ENCODE measurements at places on chromosomes 2 and 18.

DNA sequence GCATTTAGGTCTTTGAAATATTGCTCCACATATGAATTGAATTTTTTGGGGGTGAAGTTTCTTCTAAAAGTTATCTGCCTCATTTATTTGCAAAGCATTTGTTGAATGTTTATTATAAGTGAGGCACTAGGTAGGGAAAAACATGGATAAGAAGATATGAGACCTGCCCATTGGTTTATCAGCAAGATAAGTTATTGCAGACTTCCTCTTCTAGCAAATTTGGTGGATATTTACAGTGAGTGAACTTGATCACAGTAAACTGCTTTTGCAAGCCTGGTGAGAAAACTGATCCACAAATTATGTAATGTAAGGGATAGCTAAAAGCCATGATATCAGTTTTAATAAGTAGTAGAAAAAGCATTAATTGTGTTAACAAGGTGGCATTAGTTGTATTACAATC lies 364.8 kb downstream of the SOCS6 start:
- DNase-seq = no peak

GRCh38 chr18:21242780-21243401 lies 859 bp downstream of the GREB1L start:
- DNase-seq = no peak

GRCh38 chr2:67156796-67157195 lies 240.3 kb upstream of the ETAA1 start:
- no peak for DNase-seq

GRCh38 chr2:181124497-181124896 lies 144.1 kb downstream of the UBE2E3 start:
- no peak for DNase-seq

- no peak for DNase-seq
Observed at GRCh38 chr2:67656875-67657274, 259.7 kb downstream of the ETAA1 start.

DNA sequence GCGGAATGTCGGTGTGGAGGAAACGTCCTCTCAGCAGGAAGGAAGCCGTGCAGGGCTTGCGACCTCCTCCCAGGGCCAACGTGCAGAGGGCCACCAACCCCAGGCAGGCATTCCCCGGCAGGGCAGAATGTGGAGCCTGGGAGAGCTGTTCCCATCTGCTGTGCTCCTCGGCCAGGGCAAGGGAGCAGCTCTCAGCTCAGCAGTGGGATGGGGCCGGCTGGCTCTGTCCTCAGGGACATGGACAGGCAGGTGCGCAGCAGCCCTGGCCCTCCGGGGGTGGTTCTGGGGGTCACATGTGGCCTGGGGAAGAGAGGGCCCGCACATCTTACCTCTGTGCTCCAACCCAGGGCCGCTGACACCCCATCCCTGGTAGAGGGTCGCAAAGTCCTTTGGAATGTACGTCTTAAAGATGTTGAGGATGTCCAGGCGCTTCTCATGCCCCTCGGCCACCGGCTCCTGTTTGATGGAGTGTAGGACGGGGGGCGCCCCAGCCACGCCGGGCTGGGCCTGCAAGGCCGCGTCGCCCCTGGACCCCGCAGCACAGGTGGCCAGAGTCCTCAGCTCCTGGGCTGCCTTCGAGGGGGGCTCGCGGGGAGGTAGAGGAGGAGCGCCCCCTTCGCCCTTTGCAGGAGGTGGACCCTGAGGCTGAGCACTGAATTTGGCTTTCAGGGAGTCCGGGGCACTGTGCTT lies 116.4 kb downstream of the ZNF516 start:
- no peak for DNase-seq

GRCh38 chr18:22667156-22667555 lies 249.4 kb upstream of the CTAGE1 start:
- no peak for DNase-seq

DNA sequence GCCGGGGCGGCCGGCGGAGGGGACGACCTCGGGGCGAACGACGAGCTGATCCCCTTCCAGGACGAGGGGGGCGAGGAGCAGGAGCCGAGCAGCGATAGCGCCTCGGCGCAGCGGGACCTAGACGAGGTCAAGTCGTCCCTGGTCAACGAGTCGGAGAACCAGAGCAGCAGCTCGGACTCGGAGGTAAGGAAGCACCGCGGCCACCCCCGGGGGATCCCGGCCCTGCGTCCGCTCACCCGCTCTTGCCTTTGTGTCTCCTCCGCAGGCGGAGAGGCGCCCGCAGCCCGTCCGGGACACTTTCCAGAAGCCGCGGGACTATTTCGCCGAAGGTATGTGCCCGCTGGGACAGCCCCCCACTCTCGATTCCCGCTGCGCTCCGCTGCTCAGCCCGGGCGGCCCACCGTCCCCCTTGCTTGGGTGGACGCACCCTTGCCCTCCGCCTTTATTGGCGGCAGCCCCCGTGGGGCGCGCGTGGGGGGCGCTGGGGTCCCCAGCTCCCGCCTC lies 611 bp downstream of the TCF7L1 start:
- no peak for DNase-seq

GRCh38 chr2:127597984-127598380 lies 48.0 kb upstream of the GPR17 start:
- no peak for DNase-seq

- no peak for DNase-seq
Observed at GRCh38 chr18:13482618-13482945, 243.8 kb downstream of the FAM210A start.

GRCh38 chr2:43191947-43192516 lies 34.4 kb downstream of the ZFP36L2 start:
- DNase-seq = no peak

GRCh38 chr2:177348118-177348654 lies 44.4 kb upstream of the AGPS start:
- no peak for DNase-seq

DNA sequence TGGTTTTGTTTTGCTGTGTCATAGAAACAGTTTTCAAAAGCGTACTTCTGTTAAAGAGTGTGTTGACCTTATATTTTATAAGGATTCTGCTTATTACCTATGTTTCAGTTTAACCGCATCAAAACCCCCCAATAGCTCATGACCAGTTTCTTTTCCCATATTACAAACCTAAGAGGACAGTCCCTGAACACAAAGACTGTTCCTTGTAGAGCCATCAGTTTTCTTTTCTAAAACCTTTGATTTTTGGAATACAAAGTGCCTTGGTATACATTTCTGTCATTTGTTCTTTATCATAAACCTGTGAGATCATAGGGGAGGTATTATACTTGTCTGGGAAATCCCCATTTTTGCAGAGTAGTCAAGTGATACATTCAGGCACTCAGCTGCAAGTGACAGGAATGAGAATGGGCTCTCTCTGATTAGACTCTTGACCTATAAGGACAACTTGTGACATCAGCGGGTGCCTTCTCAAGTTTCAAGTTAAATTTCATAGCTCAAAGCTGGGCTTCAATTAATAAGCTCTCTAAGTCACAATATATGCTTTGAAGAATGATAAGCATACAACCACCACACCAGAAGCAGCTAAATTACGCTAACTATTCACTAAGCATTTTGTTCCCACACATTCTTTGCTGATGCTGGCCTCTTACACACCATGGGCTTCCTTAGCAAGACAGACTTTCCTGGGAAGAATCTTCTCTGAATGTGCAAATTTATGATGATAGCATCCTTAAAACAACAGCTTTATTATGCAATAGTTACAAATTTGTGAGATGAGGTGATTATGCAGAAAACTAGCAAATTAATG lies 97.5 kb upstream of the CD302 start:
- no peak for DNase-seq

GRCh38 chr2:169997140-169997887 lies 170.1 kb downstream of the UBR3 start:
- no peak for DNase-seq

DNA sequence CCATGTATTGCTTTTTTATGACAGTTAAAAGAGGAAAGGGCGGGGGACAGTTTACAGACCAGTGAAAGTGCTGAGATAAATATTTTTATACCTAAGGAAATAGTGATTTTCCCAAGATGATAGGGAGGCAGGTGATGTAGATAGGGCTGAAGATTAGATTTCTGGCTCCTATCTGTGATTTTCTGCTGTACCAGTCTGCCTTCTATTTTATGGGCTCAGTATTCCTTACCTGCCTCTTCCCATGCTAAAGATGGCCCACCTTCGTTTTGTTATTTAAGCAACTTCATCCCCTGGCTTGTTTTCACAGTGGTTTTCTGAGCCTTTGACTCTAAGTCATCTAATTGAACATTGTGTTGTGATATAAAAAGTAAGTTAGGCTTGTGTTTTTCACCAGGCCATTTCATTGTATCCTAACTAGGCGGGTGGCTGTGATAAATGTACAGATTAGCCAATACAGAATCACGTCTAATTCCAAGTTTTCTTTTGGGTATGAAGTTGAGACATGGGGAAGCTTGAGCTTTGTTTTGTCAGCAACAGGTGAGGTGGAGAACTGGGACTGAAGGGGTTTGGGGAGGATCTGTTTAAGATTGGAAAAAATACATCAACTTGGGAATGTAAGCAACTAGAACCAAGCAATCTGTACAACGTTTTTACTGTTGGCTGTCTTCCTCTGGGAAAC lies 5.2 kb downstream of the RPL37A start:
- no peak for DNase-seq

GRCh38 chr2:84906900-84907714 lies 1.7 kb downstream of the TMSB10 start:
- DNase-seq = peak; percentile 56

- DNase-seq = no peak
Observed at GRCh38 chr2:138600732-138601457, 99.3 kb downstream of the SPOPL start.

DNA sequence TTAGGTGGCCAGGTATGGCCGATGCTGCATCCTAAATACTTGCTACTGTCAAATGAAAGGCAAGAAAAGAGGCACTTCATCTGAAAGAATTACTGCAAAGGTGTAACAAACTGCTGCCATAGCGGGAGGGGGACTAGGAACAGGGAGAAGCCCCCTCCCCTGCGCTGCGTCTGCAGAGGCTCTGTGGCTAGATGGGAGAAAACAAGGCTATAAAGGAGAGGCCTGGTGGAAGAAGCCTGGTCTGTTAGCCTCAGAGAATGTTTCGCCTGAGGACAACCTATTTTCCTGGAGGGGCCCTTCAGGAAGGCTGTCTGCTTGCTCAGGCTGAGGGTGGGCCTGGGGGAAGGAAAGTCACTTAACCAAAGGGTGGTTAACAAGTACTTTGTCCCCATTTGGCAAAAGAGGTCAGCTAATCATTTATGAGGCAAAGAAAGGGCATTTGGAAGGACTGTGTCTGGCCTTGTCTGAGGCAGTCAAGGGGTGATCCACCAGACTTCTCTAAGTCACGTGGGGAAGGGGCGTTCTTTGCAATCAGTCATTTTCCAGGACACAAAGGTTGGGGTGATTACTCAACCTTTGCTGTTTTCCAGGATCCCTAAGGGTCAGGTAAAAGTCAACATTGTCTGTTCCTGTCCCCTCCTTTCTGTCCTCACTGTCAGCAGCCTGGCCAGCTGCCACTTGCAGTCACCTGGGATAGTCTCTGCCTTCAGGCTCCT lies 103.0 kb upstream of the TMEM200C start:
- DNase-seq = no peak

DNA sequence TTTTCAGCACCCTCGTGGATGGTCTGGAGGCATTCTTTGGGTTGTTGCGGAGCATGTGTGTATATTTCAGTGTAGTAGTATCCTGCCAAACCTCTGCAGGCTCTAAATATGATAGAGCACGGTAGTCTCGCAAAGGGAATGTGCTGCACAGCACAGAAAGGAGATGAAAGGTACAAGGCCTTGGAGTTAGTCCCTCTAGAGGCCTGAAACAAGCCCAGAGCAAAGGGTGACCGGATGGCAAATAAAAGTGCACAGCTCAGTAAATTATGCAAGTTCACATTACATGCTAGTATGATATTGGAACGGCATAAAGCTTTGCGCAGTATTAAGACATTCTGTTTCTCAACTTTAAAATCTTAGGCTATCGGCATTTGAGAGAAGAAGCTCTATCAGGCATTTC lies 294.5 kb upstream of the REV1 start:
- no peak for DNase-seq

DNA sequence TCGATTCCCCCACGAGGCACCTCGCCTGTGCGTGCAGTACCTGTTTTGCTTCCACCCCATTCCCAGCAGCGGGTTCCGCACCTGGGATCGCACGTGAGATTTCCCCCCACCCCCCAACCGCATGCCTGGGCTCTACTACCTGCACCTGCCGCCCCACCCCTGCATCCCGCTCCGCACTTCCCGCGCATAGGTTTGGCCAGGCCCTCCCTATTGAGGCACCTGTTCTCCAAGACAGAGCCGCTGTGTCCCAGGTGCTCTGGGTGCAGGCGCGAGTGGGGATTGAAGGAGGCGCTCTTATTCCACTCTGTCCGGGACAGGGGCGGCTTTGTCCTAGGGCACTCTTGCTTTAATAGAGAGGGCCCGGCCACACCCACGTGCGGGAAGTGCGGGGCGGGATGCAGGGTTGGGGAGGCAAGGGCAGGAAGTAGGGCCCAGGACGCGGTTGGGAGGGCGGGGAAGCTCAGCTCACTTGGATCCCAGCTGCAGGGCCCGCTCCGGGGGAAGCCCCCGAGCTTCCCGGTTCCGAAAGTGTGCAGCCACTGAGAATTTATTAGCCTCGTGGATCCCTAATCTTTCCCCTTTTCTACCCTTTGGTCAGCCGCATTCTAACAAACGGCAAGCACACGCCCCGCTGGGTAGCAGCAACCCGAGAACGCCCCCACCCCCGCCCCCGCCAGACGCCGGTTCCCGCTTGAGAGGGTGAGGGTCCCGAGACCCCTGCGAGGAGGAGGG lies 670 bp upstream of the MOCOS start:
- no peak for DNase-seq

GRCh38 chr2:48320742-48321141 lies 209.2 kb upstream of the STON1 start:
- no peak for DNase-seq

GRCh38 chr2:9964334-9964980 lies 13.0 kb downstream of the GRHL1 start:
- DNase-seq = no peak

GRCh38 chr2:138202762-138203161 lies 238.5 kb downstream of the HNMT start:
- no peak for DNase-seq

GRCh38 chr18:47887227-47887626 lies 43.2 kb downstream of the SMAD2 start:
- DNase-seq = no peak

DNA sequence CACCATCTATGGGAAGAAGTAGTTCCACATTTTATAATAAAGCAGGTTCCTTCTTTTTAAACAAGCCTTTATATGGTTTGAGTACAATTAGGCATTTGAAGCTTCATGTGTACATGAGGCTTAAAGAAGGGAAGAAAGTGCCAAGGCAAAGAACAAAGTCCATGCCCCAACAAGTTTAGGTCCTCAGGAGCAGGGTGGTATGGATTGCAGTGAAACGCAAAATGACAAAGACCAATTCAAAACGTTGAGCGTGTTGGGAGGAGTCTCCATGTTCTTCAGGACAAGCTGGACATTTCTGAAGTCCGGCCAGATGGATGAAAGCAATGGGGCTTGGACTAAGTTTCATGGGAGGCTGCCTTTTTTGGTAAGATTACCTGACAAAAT lies 78.8 kb upstream of the FZD5 start:
- no peak for DNase-seq
